HTR-8/SVneo (cell line): ENCODE measurements at places on chromosomes 16 and 17.
A peak's percentile ranks its signal among the peaks of the same experiment; 100 is the strongest.

- DNase-seq: no peak
Measured at GRCh38 chr17:77462553-77463497, 322.1 kb downstream of the SEC14L1 start.

GRCh38 chr16:11315510-11315909 is 29.7 kb upstream of the RMI2 start:
- DNase-seq: peak; percentile 67

GRCh38 chr17:2865228-2865627 is 69.0 kb downstream of the RAP1GAP2 start:
- DNase-seq: no peak

- no peak for DNase-seq
Measured at GRCh38 chr17:37429453-37429852, 22.8 kb downstream of the TADA2A start.

DNA sequence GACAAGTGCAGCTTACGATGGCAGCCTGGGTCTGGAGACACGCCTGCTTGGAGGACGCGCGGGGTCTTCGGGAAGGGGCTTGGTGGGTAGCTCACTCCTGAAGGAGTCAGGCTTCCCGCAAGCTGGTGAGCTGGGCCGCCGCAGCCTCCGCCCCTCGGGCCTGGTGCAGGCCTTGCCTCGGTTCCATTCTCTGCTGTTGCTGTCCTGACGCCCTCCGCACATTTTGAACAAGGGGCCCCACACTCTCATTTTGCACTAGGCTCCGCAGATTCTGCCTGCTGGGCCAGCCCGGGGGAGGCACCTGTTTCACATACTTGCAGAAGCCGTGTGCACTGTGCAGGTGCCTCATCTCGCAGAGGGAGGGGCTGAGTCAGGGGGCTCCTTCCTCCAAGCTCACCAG is 31.9 kb upstream of the CBX4 start:
- DNase-seq: no peak

GRCh38 chr17:30344283-30345088 is 10.6 kb upstream of the TMIGD1 start:
- DNase-seq: no peak

- no peak for DNase-seq
Measured at GRCh38 chr17:75447951-75448856, 8.2 kb upstream of the TMEM94 start.

- DNase-seq: no peak
Measured at GRCh38 chr16:76474048-76474447, 196.8 kb downstream of the CNTNAP4 start.

- no peak for DNase-seq
Measured at GRCh38 chr16:84652566-84652965, 4.3 kb downstream of the KLHL36 start.

DNA sequence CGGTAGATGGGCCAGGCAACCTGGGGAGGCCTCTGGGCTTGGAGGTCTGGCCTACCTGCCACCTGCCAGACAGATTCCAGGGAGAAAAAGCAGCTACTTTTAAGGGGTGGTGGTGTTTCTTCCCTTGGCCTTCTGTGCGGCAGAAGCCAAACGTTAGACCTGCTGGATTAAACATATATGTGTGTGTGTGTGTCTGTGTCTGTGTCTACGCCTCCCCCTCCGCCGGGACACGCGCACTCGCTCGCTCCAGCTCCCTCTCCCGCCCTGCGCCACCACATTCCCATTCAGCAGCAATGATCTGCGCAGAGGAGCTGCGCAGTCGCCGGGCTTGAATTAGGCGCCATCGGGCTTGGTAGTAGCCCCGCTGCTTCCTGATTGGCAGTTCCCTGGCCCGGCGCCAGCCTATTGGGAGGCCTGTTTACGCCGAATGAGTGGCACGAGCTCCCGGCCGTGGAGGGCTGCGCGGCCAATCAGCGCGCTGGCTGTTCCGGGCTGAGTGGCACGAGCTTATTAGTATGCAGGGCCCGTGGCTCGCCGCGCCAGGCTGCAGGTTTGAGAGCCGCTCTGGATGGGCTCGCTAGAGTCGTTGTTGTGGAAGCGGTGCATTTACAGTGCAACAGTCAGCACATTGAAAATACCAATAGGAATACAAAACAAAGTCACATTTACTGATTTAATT is at the start of gene BAHCC1:
BAHCC1 (plus strand) TSS at position 537 of the 679 bp plus-strand sequence. CDS start 4,283 bp downstream, outside the sequence.
- DNase-seq: peak; percentile 98

- DNase-seq: no peak
Measured at GRCh38 chr16:11583166-11583565, 3.6 kb downstream of the LITAF start.

DNA sequence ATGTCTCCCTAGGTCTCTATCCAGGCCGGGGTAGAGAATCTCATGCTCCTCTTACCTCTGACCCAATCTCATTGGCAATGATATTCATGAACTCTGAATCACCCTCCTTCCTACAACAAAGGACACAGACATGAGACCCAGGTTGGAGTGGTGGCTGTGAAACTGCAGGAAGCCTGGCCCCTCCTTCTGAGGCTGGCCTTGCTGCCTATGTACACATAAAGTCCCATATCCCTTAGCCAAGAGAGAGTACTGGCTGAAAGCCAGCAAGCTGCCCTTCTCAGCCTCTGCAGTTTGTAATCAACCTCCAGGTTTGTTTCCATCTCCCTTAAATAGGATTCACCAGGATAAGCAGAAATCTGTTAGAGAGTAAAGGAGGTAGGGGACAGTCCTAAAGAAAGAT is 10.6 kb downstream of the AARSD1 start:
- DNase-seq: no peak

GRCh38 chr16:51640196-51640595 is 489.1 kb upstream of the SALL1 start:
- DNase-seq: no peak

DNA sequence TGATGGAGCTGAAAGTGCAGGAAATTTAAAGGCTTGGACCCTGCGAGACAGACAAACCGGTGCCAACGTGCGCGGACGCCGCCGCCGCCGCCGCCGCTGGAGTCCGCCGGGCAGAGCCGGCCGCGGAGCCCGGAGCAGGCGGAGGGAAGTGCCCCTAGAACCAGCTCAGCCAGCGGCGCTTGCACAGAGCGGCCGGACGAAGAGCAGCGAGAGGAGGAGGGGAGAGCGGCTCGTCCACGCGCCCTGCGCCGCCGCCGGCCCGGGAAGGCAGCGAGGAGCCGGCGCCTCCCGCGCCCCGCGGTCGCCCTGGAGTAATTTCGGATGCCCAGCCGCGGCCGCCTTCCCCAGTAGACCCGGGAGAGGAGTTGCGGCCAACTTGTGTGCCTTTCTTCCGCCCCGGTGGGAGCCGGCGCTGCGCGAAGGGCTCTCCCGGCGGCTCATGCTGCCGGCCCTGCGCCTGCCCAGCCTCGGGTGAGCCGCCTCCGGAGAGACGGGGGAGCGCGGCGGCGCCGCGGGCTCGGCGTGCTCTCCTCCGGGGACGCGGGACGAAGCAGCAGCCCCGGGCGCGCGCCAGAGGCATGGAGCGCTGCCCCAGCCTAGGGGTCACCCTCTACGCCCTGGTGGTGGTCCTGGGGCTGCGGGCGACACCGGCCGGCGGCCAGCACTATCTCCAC is at the start of gene NOG:
NOG (plus strand) TSS at position 54 of the 674 bp plus-strand sequence; CDS start at position 579, 525 bp downstream.
- peak; percentile 71 for DNase-seq

DNA sequence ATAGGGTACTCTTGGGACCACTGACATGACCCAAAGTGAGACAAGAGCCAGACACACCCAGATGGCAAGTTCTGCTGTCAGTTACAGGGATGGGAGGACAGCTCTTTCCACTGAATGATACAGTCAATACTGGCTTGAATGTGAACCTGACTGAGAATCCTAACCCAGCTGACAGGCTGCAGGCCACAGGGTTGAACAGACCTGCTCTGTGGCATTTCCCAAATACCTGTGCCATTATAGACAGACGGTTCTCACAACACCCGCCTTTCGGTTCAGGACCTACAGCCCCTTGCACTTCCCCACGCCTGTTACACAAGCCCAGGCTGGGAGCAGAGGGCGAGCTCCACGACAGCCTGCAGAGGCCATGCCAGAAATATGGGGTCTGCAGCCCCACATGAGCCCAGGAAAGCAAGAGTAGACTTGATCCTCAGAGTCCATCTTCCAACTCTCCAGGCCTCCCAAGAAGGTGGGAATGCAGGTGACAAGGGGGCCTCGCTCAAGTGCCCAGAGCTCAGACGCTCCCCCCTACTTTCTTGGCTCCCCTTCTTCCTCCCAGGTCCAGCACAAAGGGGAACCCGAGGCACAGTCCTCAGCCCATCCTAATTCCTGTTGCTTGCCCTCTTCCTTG is 314.3 kb downstream of the SOX9 start:
- no peak for DNase-seq

DNA sequence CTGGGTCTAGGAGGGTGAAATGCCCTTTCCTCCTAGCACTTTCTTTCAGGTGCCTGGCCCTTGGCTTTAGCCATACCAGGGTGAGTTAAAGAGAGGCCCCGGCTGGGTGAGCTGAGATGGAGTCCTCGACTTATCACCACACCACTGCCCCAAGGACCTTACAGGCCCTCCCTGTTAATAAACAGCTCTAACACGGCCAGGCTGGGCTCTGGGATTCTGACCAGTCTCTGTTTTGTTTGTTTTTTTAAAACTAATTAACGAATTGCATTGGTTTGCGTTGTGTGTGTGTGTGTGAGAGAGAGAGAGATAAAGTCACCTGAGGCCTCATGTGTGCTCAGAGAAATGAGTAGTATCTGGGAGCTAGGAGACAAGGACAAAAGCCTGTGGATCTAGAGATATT is 14.3 kb downstream of the MYL4 start:
- no peak for DNase-seq

DNA sequence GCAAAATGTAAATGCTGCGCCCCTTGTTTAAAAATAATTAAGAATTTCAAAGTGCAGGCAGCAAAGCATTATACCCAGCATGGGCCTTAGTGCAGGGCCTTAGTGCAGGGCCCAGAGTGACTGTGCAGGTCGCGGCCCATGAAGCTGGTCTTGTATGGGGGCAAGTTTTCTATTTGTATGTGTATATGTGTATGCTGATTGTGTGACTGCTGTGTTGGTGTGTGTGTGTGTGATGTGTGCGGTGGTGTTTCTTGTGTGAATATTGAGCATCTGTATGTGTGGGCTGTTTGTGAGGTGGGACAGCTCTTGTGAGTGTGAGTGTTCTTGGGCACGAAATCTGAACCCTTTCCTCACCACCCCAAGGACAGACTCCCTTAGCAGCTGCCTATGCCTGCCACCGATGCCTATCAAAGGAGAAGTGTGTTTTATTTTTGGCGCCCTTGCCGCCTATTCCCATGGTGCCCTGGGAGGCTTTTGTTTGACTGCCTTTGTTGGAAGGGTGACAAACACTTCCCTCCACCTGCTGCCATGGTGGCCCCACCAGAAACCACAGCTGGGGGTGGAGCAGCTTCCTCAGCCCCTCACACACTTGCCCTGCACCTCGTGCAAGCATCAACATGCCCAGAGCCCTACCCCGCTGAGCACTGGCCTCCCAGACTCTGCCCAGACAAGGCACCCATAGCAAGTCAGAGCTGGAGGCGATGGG is 18.0 kb downstream of the CCR7 start:
- no peak for DNase-seq

DNA sequence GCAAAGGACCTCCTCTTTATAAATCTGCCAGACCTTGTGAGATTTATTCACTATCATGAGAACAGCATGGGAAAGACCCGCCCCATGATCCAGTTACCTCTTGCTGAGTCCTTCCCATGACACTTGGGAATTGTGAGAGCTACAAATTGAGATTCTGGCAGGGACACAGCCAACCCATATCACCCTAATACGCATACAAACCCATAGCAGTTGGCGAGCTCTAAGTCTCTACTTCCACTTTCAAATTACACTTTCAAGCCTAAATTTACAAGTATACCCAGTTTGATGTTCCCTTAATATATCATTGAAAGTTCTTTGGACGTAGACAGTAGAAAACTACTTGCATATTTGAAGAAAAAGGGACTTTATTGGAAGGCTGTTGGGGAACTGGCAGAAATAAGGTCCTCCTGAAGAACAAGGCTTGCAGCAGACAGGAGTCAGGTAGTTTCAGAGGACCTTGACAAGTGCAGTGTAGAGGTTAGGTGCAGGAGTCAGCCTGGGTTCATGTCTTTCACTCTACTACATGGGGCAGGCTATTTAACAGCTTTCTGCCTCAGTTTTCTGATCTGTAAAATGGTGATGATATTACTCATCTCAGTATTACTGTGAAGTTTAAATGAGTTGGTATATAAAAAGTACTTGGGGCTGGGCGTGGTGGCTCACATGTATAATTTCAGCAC is 107.9 kb upstream of the EEF2KMT start:
- no peak for DNase-seq

DNA sequence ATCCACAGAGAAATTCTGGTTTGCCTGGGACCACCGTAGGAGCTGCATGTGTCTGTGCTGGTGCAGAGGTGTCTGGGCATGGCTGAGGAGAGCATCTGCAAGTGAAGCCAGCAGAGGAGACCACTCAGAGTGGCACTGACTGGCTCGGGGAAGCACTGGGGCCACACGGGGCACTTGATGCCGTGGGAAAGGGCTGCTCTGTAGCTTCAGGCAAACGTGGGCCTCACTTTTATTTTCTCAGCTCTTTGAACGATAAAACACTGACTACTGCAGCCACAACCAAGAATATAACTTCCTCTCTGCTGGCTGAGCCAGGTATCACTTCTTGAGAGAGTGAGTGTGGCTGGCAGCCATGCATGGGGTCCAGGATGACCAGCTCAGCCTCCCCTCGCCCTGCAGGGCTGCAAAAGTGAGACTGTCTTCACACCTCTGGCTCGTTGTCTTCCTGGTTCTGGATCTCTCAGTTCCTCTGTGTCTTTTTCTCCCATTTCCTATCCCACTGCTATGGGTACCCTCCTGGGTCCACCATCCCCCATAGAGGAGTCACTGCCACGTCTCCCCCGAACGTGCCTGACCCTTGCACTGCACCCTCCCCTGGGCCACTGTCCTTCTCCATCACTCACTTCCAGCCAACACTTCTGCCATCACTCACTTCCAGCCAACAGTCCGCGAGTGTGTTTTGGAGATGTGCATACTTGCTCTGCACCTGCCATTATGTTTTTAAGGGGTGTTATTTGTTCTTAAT is 201.4 kb upstream of the CHMP6 start:
- DNase-seq: no peak

GRCh38 chr16:25395528-25395927 is 137.9 kb upstream of the ZKSCAN2 start:
- DNase-seq: no peak

DNA sequence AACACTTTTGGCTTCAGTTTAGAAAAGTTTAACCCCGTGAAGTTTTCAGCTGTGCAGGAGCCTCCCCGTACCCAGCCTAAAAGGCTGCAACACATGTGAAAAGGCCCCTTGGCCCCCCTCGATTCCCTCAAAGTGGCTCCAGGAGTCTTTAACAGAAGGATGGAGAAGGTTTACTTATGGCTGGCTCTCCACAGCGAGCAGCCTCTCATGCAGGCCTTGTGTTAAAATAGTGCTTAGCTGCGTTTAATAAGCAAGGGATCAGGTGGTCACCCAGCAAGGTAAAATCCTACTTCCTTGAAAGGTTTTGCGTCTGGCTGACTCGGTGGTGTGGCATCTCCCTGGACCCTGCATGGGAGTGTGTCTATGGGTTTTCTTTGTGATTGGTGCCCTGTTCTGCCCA is 8.4 kb upstream of the CYLD start:
- no peak for DNase-seq
